ENCODE measurements at places on chromosomes 16 and 17.

DNA sequence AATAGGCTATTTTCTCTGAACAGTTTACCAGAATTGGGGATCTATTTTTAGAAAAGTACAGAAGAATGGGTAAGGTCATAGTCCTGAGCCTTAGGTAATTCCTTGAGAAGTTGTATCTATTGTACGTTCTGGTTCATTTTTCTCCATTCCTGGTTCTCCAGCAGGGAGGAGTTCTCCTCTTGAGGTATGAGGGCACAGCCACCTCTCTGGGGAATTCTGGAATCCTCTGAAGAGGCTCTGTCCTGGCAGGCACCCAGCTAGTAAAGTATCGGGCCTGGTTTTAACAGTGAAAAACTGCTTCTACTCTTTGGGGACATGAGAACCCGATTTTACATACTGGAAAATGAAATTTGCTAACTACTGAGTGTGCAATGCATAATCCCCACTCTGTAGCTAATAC lies 19.6 kb upstream of the PMFBP1 start:
- no peak for DNase-seq

DNA sequence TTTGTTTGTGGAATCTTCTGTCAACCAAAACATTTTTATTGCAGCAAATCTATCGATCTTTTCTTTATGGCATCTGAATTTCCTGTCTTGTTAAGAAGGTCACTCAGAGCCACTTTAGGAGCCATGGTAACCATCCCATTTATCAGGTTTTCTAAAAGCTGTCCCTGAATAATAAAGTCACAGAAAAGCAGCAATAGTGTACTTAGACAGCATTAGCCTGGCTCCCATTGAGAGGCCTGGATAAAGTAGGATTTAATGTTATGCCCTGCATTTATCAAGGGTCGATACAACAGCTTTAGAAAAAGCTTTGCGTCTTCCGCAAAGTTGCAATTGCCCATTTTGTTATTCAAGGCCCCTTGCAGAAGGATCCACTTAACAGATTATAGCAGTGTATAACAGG lies 10.1 kb upstream of the CD300LF start:
- DNase-seq: no peak

DNA sequence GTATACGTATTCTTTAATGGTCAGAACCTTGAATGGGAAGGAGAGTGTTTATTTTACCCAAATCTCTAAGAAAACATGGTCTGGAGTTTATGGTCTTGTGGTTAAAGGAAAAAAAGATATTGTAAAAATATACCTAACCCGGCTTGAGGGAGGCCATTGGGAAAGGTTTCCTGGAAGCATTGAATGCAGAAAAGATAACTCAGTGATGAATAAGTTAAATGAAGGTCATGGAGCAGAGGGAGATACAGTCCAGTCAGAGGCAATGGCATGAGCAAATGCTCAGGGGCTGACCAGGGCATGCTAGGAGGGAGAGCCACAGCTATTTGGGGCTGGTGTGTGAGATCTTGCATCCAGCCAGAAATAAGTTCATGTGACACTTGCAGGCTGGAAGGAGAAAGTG lies 430.4 kb upstream of the CDH5 start:
- no peak for DNase-seq

GRCh38 chr17:59341922-59342321 lies 10.5 kb downstream of the YPEL2 start:
- DNase-seq: no peak

- no peak for DNase-seq
Measured at GRCh38 chr17:48514477-48514876, 16.3 kb downstream of the HOXB1 start.

- DNase-seq: no peak
Measured at GRCh38 chr17:31275116-31275515, 21.9 kb downstream of the OMG start.

DNA sequence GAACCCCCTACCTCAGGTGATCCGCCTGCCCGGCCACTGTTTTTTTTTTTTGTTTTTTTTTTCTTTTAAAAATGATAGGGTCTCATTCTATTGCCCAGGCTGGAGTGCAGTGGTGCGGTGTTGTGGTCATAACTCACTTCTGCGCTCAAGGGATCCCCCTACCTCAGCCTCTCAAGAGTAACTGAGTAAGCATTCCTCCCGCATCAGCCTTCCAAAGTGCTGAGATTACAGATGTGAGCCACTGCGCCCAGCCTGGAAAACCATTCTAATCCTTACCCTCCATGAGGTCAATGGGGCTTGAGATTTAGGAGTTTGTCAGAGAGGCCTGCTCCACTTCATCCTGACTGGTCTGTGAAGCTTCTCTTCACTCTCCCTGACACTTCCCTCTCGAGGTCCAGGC lies 12.5 kb downstream of the ERAL1 start:
- DNase-seq: no peak

GRCh38 chr16:89570342-89570923 lies 5.1 kb upstream of the CPNE7 start:
- DNase-seq: no peak

Data from stimulated activated CD4-positive, alpha-beta T cell treated with anti-CD3 and anti-CD28 coated beads, Interleukin-1b, Interleukin-23, amount 100 ng/mL, for 4 hours (primary cell).